Sciatic nerve (tissue), 2 donors: ENCODE measurements at places on chromosomes 16 and 17. TPM values are rescaled to one million over a fixed set of nuclear protein-coding genes. Genes with fewer than 3 reads are reported as not detected.
A peak's percentile ranks its signal among the peaks of the same experiment; 100 is the strongest.

Gene SLC39A11
- total RNA-seq: 22.7 TPM

Gene CMTM2
- 1.5 TPM for total RNA-seq

Gene GSG1L2
- total RNA-seq: not detected

Gene SOST
- not detected for total RNA-seq

Gene ANKFN1
- total RNA-seq: 1.6 TPM

Gene FKBP10
- total RNA-seq: 73.3 TPM

GRCh38 chr17:20797292-20797691 is 217.8 kb downstream of the CDRT15L2 start:
- no peak for DNase-seq

- no peak for DNase-seq
Measured at GRCh38 chr17:62703261-62703775, 75.8 kb downstream of the MRC2 start.

- no peak for DNase-seq
Measured at GRCh38 chr17:2170023-2170422, 115.1 kb downstream of the HIC1 start.

DNA sequence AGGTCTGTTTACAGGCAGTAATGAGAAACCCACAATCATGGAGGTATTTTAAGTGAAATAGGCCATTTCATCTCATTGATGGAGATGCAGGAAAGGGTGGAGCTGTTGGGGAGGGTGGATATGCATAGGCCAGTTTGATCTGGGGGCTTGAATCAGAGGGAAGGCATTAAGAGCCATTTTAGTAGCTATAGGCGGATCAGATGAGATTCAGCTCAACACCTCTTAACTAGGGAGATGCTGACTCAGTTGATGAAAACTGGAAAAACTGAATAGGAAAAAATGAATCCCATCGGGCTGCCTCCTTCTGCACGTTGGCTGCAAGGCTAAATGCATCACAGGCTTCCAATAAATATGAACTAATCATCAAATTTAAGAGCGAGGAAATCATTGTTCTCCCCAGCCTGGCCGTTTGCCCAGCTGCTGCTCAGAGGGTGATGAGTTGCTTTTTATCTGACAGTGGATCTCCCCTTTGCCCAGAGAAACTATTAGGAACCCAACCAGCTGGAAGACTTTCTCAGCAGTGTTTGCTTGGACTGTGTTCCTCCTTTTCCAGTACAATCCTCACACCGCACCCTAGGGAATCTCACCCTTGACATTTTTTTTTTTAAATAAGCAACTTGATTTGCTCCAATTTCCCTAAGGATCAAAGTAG is 149.6 kb downstream of the SOX9 start:
- peak; percentile 90 for DNase-seq

- no peak for DNase-seq
Measured at GRCh38 chr17:34797720-34798119, 163.5 kb downstream of the CCT6B start.

GRCh38 chr16:15493466-15494180 is 59.2 kb downstream of the BMERB1 start:
- DNase-seq: no peak

DNA sequence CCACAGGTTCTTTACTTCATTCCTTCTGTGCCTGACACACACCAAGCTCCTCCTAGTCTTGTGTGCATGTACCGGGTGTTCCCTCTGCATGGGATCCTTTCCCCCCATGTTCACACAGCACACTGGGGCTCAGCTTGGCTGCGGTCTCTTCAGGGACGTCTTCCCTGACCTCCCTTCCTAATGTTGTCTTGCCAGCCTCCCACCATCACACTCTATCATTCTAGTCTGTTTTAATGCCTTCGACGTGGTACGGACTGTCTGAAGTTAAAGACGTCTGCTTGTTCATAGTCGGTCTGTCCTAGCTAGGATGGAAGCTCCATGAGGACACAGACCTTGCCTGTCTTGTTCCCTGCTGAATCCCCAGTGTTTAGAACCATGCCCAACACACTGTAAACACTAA is 60.1 kb downstream of the USP31 start:
- no peak for DNase-seq

DNA sequence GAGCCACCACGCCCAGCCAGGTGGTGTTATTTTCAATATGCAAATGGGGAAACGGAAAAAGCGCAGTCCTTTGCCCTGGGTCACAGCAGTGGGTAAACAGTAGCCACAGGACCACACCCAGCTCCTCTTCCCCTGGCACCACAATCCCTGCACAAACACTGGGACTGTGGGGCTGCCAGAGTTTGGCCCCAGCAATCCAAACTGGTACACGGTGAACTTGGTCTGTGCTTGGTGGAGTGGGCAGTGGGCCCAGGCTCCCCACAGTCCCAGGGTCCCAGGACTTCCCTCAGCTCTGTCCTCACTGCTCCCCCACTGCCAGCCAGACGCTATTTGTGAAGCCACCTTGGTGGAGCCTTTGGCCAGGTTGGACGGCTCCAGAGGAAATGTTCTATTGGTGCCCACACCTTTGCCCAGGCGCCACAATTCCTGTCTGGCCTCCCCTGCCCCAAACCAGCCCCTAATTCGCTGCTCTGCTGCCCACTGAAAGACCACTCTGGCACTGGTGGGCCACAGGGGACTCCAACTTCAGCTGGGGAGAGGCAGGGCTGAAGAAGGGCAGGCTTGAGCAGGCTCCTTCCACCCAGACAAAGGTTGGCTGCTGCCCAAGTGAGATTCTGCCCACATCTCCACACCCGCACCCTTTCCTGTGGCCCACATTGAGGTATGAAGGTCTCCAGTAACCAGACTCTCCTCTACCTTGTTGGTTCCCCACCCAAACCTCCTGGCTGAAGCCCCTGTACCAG is 2.1 kb downstream of the CHAD start:
- no peak for DNase-seq

DNA sequence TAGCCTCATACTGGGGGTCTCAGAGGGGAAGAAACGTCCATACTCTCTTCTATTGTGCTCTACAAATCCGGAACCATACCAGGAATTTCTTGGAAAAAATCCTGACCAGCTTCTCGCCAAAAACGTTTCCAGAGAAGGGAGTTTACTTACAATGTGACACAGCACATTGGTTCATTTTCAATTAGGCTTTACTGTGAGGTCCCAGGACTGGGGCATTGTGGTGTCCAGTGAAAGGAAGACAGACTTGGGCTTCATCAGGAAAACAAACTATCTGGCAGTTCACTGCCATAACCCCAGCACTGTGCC is 14.7 kb downstream of the MPP2 start:
- DNase-seq: no peak

- no peak for DNase-seq
Measured at GRCh38 chr16:84141143-84141670, 3.8 kb downstream of the HSDL1 start.

- DNase-seq: no peak
Measured at GRCh38 chr17:78529871-78530670, 47.1 kb downstream of the DNAH17 start.

GRCh38 chr16:19913340-19913645 is 28.6 kb upstream of the GPRC5B start:
- DNase-seq: no peak

GRCh38 chr16:49755313-49755620 is 100.6 kb downstream of the ZNF423 start:
- DNase-seq: no peak

GRCh38 chr17:36680701-36681202 is 79.4 kb downstream of the MRM1 start:
- DNase-seq: no peak
